ENCODE measurements at places on chromosomes 3 and 15.

DNA sequence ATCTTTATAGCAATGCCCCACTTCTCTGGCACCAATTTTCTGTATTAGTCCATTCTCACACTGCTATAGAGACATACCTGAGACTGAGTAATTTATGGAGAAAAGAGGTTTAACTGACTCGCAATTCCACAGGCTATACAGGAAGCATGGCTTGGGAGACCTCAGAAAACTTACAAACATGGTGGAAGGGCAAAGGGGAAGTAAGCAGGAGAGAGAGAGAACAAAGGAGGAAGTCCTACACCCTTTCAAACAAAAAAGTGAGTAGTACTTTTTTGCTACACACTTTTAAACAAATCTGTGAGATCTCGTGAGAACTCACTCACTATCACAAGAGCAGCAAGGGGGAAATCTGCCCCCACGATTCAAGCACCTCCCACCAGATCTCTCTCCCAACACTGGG, 67.8 kb upstream of the ZBED2 start:
- DNase-seq, result no peak

- no peak for DNase-seq
Measured at GRCh38 chr3:81434161-81434560, 327.3 kb downstream of the GBE1 start.

GRCh38 chr3:100067589-100067988, 46.7 kb downstream of the FILIP1L start:
- no peak for DNase-seq

GRCh38 chr15:81886591-81886990, 159.2 kb downstream of the MEX3B start:
- peak; percentile 55 for DNase-seq

- peak; percentile 43 for DNase-seq
Measured at GRCh38 chr3:190586631-190587011, 72.7 kb downstream of the IL1RAP start.

- no peak for DNase-seq
Measured at GRCh38 chr15:47186075-47186474, 531.2 kb upstream of the SEMA6D start.

- DNase-seq, result no peak
Measured at GRCh38 chr15:98386561-98386960, 261.8 kb upstream of the IGF1R start.

DNA sequence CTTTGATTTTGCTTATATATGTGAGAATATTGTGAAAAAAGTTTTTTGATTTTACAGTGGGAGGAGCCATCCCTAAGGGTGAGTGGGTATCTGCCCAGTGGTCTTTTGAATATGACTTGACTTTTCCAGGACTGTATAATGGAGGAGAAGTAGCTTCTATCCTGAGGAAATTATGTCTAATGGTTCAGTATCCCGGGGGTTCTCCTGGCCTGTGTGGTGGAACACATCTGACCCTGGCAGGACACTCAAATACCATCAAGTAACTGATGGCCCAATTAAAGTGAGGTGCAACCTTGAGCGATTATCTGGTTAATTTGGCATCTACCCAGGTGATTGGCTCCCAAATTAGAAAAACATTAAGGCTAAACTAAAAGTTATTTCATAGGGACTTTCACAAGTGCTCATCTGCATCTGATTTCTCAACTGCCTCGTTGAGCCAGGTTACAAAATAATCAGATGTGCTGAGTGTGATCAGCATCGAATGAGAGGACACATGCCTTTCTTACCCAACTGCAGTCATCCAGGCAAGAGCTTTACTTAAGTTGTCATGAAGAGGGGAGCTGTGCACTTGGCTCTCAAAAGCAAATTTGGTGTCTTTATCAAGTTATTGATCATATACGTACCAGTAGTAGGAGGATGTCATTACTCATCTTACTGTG, 201.4 kb downstream of the IL5RA start:
- no peak for DNase-seq

DNA sequence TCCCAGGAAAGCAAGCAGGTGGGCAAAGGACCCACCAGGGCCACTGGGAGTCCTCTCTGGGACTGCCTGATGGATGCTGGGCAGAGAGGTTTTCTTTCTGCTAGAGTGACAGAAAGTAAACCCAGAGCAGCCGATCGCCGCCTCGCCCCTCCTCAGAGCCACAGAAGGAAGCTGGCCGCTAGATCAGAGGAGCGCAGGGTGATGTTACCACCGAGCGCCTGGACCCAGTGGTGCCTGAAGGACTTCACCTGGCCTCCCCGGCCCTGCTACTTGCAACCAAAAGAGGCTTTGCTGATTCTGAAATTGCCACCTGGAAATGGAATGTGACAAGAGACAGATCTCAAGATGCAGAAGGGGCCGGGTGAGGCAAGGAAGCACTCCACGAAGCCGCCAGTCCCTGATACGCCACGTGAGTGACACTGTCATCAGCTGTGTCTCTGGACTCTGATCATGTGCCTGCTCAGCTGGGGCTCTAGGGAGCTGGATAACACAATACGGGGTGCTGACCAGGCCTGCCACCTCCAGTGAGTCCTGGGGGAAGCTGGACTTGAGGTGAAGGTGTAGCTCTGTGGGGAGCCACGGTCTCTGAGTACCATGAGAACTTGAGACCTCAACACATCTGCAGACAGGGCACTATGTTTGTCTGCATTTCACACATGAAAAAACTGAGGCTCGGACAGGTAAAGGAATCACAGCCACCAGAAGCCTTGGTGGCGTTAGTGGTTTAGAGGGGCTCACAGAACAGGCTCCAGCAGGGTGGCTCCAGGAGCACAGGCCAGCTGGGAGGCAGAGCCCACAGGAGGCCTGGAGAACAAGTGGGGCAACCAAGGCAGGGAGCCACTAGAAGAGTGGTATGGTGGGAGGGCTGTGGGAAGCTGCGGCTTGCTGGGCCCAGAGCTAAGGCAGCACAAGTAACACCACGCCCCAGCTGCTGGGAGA, 137.9 kb upstream of the PRR20G start:
- no peak for DNase-seq

- DNase-seq, result no peak
Measured at GRCh38 chr3:23435318-23435717, 232.2 kb downstream of the UBE2E2 start.

DNA sequence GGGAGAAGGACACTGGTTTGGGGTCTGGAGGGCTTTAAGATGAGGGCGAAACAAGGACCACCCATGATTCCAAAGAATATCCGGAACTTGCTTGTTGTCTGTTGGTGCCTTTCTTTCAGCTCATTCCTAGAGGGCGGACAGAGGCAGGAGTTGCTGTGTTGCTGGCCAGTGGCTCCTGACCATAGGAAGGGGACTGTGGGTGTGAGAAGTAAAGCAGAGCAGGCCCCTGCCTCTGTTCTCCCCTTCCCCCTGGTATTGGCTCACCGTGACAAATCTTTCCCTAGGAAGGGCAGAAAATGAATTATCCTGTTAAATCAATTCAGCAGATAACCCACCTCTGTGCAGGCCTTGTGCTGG, 89.1 kb downstream of the LIPC start:
- no peak for DNase-seq

- no peak for DNase-seq
Measured at GRCh38 chr3:114449271-114450007, 155.6 kb downstream of the TIGIT start.

DNA sequence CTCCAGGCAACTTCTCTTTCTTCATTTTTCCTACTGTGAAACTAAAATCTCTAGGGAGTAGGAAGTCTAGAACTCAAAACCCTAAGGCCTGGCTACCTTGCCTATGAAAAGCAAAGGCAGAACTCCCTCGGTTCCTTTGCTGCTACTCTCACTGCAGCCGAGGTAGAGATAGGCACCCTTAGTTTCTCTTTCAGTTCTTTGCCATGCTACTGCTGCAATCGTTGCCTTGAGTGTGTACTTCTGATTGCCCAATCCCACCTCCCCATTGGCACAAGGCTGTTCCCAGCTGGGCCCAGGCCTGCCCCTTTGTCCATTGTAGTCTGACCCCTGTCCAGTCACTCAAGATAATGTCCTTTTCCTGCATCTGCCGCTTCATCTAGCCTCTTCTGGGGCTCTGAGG, 92.3 kb upstream of the MRPS22 start:
- no peak for DNase-seq

DNA sequence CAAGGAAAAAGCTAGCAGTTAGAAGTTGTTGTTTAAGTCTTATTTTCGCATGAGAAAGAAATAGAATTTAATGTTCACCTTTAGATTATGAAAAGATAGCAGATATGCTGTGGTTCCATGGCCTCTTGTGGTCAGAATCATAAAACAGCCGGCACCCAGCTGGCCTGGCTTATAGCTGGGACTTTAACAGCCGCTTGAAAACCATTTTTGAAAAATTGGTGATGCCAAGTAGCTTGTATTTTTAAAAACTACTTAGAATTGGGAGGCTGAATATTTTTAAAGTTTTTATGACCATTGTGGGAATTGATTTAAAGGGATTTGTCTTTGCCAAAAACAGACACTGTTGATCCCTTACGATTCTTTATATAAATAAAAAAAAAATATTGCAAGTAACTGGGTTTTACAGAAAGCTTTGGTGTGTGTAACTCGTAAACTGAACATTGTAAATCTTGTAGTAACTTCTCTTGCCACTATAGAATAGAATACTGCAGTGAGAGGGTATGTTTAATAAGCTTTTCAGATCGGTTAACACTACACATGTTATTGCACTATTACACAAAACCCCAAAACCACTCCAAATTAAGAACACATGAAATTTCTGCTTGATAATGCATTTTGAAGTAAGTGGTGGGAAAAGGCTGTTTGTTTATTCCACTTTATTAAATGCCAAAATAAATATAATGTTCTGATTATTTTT, 6.6 kb downstream of the ARRDC4 start:
- peak; percentile 50 for DNase-seq

DNA sequence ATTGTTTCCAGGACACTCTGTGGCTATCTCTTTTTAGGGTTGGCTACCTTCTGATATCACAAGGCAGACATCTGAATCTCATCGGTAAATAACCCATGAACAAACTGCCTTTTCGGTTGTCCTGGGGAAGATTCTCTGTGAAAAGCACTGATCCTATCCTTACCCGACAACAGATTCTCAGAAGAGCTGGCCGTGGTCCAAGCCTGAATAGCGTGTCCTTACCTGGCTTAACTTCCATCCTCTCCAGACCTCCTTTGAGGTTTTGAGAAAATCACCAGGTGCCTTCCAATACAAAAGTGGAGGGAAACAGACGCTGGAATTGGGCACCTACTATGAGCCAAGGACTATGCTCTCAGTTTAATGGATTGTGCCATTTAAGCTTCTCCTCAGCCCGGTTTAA, 87.4 kb upstream of the ARHGEF3 start:
- no peak for DNase-seq

DNA sequence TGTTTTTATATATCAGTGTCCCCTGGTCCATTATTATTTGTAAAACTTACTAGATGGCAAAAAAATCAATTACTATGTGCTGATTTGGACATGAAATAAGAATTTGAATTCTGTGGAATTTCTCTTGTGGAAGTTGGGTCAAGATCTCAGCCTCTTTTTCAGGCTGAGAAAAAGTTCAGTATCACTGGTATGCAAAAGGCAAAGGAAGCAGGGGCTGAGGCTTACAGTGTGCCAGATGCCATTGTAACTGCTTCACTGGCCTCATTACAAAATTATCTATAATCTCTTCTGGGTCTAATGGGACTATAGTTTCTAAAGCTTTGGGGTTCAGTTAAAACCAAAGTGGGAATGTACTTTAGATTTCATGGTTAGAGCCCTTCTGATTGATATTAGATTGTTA, 125.9 kb upstream of the SLC7A14 start:
- DNase-seq, result no peak

GRCh38 chr3:146972726-146973125, 367.6 kb upstream of the PLSCR5 start:
- peak; percentile 69 for DNase-seq

DNA sequence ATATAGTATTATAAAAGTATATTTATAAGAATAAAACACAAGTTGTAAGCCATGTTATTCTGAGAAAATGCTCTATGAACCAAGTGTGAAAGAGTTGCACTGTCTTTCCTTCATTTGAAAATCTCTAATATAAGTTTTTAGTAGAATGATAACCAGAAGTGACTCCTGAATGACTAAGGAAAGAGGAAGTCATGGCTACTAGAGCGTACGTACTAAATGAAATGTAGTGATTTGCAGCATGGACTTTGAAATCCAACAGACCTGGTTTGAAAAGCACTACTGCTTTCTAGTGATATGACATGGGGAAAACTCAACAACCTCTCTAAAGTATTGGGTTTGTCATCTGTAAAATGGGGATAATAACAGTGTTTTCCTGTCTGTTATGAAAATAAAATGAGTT, 10.3 kb upstream of the DNAJC13 start:
- DNase-seq, result no peak

DNA sequence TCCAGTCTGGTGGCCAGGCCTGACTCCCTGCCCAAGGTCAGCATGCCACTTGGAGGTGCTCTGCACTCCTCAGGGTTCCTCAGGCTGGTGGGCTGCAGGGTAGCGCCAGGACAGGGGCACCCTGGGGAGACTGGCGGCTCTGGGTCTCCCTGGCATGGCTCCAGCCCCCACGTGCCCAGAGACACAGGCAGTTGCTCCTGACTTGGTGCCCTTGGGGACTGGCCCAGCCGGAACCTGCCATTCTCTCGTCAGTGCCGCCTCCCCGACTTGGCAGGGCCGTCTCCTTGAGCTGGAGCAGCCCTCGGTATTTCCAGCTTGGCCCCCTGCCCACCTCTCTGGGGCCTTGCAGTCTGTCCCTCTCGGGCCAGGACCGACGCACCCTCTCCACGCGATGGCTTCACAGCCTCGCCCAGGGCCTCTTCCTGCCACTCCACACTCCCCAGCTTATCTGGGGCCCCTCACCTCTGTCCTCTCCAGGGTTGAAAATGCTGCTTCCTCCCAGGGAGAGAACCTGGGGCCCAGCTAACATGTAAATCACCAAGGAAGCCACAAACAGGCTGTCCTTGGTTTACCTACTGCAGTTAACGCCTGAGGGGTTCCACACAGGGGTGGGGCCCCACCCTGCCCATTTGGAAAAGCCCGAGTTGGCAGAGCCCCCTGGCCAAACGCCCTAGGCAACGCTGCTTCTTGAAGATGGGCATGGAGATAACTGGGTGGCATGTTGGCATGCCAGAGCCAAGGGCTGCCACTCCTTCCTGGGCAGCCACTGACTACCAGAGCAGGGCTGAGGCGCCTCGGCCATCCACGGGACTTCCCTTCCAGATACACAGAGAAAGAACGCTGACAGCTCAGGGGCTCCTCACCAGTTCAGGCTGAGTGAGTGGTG, 61.4 kb downstream of the SMAD6 start:
- no peak for DNase-seq

GRCh38 chr15:67240235-67241131, 14.0 kb downstream of the AAGAB start:
- DNase-seq, result no peak

- DNase-seq, result no peak
Measured at GRCh38 chr3:183577346-183577745, 21.8 kb upstream of the KLHL6 start.

GRCh38 chr15:77532067-77532710, 100.5 kb downstream of the LINGO1 start:
- DNase-seq, result no peak

- no peak for DNase-seq
Measured at GRCh38 chr3:176160997-176161396, 1036.3 kb downstream of the TBL1XR1 start.

GRCh38 chr15:67187351-67187854, 67.1 kb downstream of the AAGAB start:
- no peak for DNase-seq
